ENCODE measurements at places on chromosomes 1 and 21.

DNA sequence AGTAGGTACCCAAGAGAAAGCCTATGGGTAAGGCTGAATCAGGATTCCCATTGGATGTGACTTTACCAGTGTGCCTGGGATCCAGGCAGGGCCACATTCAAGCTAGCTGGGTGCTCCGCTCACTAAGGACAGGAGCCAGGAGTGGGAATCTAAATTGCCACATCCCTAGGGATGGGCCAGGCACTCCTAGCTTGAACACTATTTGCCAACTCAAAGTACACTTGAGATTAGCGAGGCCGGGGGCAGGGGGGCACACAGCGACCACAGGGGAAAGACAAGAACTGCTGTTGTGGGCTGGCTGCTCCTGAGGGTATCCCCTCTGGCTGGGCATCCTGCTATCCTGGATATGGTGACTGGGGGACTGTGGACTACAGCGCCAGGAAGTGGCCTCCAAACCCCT lies 4.3 kb downstream of the SLC45A3 start:
- DNase-seq = no peak

DNA sequence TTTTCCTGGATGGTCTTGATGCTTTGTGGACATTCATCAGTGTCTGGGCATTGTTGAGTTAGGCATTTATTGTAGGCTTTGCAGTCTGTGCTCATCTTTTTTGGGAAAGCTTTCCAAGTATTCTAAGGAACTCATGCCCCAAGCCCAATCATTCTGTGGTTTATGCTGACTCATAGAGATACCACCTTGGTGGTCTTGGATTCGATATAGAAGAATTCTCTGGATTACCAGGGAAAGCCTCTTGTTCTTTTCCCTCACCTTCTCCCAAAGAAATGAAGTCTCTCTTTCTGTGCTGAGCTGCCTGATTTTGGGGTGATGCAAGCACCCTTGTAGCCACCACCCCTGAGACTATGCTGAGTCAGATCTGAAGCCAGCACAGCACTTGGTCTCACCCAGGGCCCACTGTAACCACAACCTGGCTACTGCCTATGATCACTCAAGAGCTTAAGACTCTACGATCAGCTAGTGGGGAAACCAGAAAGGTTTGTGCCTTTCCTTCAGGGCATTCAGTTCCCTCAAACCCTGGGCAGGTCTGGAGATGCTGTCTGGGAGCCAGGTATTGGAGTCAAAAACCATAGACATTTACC lies 422.6 kb downstream of the NUF2 start:
- no peak for DNase-seq

- DNase-seq = no peak
Observed at GRCh38 chr1:51280321-51280978, 44.4 kb downstream of the RNF11 start.

DNA sequence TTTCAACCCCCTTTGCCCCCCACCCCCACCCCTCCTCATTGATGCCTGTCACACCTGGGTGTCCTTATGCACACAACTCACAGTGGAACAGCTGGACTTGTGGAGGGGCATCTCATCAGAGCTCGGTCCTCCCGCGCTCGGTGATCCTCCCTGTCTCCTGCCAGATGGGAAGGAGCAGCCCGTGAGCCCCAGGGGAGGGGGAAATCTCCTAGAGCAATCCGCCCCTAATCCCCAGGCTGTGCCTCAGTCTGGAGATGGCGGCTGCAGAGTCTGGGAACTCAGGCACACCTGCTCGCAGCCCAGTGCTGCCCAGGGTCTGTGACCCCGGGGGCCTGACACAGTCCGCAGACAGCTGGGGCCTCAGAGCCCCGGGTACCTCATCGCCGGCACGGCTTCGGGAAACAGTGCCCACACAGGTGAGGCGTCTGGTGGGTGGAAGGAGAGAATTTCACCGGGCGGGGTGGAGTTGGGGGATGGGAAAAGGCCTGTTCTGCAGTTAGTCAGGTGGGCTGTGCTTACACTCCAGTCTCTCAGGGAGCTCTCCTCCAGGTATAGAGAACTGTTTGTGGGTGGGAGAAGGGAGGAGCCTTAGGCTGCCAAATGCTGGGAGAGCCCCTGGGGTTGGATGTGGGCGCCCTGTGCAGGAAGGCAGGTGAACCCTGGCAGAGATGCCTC lies 29.3 kb downstream of the TMCC2 start:
- no peak for DNase-seq

DNA sequence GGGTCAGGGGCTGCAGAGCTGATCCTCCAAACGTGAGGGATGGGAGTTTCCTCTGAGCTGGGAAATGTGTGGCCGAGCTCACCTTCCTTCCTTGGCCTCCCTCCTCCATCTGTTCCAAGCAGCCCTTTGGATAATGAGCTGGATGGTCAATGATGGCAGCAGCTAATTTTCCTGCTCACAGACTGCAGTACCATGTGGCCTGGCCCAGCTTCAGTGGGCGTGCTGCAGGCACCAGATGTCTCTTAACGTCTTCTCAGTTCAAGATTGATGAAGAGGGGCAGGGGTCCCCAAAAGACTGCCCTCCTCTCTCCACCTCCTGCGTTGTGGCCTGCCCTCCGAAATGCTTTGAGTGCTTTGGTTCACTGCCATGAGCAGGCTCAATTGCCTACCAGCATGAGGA lies 86.0 kb downstream of the UBIAD1 start:
- DNase-seq = no peak

DNA sequence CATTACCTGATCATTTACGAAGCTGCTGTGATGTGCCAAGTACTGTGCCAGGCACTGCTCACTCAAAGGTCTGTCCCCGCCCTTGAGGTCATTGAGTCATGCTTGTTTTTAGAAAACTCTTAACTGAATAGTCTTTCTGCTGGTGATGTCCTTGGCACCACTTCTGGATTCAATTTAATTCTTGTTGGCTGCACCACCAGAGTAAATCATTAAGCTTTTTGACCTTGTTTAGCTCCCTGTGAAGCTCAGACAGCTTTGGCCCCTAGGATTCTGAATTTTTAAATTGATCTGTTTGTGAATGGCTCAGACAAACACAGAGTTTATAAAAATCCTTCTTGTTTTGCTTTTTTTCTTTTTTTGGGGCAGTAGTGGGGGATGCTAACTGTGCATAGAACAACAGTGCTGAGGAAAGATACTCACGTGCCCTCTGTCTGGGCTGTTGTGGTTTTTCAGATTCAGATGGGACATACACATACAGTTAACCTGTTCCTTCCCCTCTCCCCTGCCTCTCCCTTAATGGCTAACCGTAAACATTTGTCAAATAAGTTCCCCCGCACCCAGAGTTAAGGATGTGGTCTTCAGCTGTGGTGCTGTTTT lies 67.6 kb downstream of the MTR start:
- no peak for DNase-seq

DNA sequence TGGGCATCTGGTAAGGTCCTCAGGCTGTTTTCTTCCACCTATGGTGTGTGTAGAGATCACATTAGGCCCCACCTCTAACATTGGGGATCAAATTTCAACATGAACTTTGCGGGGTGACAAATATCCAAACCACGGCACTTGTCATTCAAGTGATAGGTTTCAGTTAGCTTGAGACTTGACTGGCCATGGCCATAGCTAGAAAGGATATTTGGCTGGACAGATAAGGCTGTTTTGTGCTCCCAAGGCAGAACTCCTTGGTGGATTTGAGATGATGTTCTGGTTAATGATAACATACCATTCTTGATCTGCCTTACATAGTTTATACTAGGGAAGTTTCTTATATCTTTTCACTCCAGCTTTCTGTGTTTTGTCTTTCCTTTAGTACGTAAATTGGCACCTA lies 48.5 kb downstream of the CELF3 start:
- no peak for DNase-seq

DNA sequence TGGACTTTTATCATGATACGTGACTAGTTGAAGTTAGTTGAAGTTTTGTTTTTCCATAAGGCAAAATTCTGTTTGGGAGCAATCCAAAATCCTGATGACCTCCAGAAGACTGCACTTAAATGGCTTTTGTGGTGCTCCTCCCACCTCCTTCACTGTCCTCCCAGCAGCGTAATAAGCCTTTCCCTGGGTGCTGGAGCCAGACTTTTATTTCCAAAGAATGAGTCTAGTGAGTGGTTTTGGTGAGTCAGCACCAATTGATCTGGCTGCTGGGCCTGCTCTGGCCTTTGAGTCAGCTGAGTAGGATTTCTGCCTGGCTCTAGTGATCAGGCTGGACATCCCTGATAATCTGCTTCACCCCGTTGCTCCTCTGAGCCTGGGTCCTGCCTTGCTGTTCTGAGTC lies 21.7 kb upstream of the KCND3 start:
- DNase-seq = no peak

DNA sequence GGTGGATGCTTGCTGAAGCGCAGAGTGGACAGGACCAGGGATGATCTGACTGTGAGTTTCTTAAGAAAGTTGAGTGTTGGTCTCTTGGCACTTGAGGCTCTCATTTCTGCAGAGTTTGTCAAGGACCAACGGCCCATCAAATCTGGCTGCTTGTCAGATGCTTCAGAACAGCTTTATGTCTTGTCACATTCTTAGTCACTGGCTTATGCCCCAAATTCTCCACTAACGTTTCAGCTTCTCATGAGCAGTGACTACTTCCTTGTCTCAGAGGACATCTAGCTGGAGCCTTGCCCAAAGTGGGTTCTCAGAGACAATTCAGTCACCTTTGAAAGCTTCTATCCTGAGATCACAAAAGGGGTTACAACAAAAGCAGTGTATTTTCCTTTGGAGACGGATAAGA lies 92.3 kb downstream of the ST6GALNAC5 start:
- DNase-seq = no peak

- no peak for DNase-seq
Observed at GRCh38 chr1:226654046-226654667, 84.9 kb downstream of the ITPKB start.

DNA sequence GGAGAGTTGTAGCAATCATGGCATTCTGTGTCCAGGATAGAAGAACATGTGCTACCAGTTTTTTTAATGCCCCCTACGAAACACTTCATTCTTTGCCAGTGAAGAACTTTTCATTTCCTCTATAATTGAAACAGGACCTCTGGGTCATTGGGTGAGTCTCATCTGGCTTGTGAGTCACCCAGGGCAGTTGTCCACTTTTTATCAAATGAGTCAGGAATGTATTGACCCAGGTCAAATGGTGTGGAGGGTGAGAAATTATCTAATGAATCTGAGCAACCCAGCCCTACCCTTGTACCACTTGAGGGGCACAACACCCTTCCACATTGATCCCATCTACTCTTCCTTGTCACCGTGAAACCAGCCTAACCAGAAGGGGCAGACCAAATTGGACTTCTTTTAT lies 417.3 kb upstream of the PROX1 start:
- DNase-seq = no peak

- no peak for DNase-seq
Observed at GRCh38 chr1:96414598-96414997, 307.0 kb upstream of the PTBP2 start.

- no peak for DNase-seq
Observed at GRCh38 chr1:201602413-201603265, 63.7 kb downstream of the NAV1 start.

DNA sequence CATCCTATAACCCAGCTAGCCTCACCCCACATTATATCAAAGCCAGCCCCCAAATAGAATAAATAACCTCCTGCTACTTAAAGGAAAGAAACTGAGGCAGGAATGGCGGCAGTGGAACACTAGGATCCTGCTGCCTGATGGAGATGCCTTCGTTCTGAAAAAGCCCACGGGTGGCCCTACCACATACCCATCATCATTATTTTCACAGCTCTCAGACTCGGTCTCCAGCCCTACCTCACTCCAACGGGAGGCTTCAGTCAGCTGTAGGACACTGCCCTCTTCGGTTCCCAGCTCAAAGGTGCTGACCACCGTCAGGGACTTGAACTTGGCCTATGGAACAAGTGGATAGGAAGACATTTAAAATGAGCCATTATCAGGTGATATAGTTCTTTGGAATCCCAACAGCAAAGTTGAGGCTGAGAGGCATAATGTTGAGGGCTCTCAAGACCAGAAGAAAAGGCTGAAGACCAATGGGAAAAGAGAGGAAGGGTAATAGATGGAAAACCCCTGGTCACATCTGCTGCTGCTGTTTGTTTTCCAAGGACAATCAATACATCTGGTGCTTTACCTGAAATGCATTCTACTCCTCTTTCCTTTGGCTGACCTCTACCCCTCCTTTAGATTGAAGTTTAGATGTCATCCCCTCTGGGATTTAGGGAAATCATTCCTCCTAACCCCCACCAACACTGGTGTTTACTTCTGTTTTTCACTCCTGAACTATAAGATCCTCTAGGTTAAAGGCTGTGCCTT lies 7.8 kb upstream of the ANKRD35 start:
- no peak for DNase-seq

- no peak for DNase-seq
Observed at GRCh38 chr21:42582787-42583476, 69.3 kb downstream of the SLC37A1 start.

- no peak for DNase-seq
Observed at GRCh38 chr1:54604051-54604450, 19.3 kb downstream of the FAM151A start.

DNA sequence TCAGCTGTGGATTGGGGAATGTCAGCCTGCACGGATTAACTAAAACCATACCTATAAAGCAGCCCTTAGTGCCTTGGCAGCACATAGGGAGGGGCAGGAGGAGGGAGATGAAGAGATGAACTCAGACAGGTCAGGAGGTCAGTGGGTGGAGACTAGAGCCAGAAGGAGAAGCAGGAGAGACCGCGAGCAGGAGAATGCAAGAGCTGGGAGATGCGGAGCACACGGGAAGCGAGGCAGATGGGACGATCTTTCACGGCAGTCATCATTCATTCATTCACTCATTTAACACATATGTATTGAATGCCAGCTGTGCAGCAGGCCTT lies 41.9 kb downstream of the NEK2 start:
- DNase-seq = no peak

GRCh38 chr21:43374228-43374885 lies 52.6 kb downstream of the SIK1 start:
- DNase-seq = no peak

DNA sequence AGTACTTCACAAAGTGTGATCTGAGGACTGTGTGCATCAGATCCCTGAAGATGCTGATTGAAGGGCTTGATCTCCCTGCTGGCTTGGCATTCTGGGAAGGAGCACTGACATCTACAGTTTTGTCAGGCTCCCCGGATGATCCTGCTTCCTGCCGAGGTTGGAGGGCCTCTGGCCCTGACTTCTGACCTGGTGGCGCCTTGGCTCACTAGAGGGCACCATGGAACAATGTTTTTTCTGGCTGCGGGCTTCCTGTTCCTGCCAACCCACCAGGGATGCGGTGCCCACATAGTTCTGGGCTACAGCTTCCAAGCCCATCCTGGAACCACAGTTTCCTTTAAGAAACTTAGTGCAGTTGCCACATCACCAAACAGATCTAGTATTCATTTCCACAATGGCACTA lies 38.8 kb upstream of the RASAL2 start:
- DNase-seq = no peak

DNA sequence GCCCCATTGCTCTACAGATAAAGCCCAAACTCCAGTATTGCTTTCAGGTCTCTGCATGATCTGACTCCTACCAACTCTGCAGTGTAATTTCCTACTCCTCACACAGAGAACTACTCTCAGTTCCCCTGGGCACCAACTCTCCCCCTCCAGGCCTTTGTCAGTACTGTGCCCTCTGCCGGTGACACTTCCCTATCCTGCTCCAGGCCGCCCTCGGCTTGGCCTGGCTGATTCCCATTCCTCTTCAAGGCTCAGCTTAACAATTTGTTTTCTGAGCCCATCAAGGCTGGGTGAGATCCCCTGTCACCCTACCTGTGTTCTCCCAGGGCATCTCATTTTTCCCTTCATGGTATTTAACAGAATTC lies 2.6 kb downstream of the SLAMF8 start:
- peak; percentile 69 for DNase-seq

Measured in HEK293T (cell line).